ENCODE measurements at places on chromosomes 6 and 20.

- H3K4me1 ChIP-seq, result peaks cover 50% of the 10 kb centered on the region
- DNase-seq, result no peak
- no peak overlapping the region for H3K4me3 ChIP-seq
- no peaks in the 10 kb centered on the region for H3K27me3 ChIP-seq
Observed at GRCh38 chr6:14275493-14275851, 157.9 kb downstream of the CD83 start.

DNA sequence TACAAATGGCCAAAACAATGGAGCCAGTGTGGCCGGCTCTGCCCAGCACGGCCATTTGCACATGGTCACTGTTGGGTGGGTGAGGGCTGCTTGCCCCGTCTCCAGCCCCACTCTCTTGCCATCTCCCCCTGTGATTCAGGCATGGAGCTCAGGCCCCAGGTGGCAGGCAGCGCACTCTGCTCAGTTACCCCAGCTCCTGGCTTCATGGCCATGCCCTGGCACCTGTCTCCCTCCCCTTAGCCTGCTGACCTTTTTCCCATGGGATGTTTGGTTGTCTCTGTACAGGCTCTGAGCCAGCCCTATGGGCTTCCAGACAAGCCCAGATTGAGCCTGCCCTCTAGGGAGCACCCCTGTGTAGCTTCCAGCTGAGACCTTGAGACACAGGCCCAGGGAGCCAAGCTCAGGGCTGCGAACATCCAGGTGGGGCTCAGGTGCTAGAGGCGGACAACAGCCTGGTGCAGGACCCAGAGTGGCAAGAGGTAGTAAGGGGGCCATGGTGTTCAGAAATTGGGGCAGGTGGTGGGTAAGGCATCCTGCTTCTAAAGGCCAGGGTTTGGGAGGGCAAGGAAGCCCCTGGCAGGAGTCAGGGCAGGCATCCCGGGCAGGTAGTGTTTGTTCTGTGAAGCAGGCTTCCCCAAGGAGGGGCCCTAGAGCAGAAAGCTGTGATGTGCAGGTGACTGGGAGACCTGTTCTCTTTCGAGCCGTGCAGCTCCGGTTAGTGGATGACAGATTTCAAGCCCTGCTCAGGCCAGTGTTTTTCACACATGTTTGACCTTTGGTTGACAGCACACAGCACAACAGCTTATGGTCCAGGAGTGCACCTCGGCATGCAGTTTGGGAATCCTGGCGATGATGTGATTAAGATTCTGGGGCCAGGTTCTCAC is 17.7 kb downstream of the SYNJ2 start:
- H3K36me3 ChIP-seq, result peaks cover 4% of the 10 kb centered on the region
- H3K4me1 ChIP-seq, result peaks cover 61% of the 10 kb centered on the region
- peak; percentile 62 for DNase-seq
- H3K4me3 ChIP-seq, result no peak overlapping the region
- H3K27ac ChIP-seq, result no peak overlapping the region

DNA sequence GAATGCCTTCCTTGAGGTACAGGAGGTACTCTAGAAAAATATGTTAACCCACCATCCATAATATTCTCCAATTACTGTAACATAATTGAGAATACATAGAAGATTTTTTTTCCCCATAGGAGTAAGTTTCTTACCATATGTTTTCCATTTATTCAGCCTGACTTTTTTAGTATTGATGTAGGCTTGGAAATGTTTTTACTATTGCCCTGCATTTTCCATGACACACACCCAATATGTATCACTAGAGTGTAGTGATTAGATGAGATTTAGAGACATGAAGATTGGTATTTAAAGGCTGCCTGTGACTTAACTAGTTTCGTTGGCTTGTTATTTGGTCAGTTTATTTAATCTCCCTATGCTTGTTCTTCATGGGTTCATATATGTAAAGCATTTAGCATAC is 39.5 kb downstream of the KCNQ5 start:
- DNase-seq, result no peak
- H3K27me3 ChIP-seq, result no peaks in the 10 kb centered on the region
- H3K4me1 ChIP-seq, result peaks cover 9% of the 10 kb centered on the region
- no peak overlapping the region for H3K4me3 ChIP-seq
- H3K27ac ChIP-seq, result no peak overlapping the region

- H3K4me3 ChIP-seq, result no peak overlapping the region
- no peaks in the 10 kb centered on the region for H3K27me3 ChIP-seq
- no peaks in the 10 kb centered on the region for H3K36me3 ChIP-seq
Observed at GRCh38 chr20:58014628-58015315, 213.7 kb downstream of the ANKRD60 start.

GRCh38 chr20:18739751-18740166 is 73.8 kb upstream of the SCP2D1 start:
- no peak for DNase-seq
- no peaks in the 10 kb centered on the region for H3K36me3 ChIP-seq
- H3K27me3 ChIP-seq, result no peaks in the 10 kb centered on the region
- H3K4me3 ChIP-seq, result no peak overlapping the region
- H3K4me1 ChIP-seq, result peaks cover 24% of the 10 kb centered on the region
- H3K27ac ChIP-seq, result peak overlapping the region; percentile 67

DNA sequence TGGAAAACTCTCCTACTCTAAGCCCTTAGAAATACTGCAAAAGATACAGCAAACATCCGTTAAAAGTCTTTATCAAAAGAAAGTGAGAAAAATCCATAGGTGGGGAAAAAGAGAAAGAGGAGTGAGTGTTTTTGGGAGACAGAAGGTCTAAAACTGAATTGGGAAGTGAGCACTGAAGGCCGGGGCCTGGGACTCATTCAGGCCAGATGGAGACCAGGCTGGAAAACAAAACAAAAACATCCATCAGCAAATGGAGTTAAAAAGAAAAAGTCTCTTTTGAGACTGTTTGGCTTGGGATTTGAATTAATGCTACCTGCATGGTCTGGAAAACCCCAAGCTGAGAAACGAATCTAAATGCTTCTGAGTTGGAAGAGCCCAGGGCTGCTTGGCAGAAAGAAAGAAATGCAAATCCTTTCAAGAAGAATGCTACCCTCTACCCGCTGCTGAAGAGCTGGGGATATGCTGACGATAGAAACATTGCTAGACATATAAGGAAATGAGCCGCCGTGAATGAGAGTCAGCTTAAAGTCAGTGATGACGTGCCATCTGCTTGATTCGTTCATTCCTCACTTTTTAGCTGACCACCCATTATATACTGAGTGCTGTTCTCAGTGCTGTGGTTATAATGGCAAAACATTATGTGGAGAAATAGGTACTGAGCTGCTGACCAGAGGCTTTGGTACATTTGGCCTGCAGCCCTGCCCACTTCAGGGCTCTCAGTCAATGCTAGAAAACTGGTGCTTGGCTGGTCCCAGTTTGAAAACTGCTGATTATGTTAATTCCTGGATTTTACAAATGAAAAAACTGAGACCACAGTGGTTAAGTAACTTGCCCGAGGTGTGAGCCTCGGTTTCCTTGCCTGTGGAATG is 28.0 kb upstream of the TULP4 start:
- no peaks in the 10 kb centered on the region for H3K27me3 ChIP-seq
- H3K4me3 ChIP-seq, result peak overlapping the region; percentile 50
- no peaks in the 10 kb centered on the region for H3K36me3 ChIP-seq
- H3K4me1 ChIP-seq, result peaks cover 54% of the 10 kb centered on the region
- H3K27ac ChIP-seq, result peak overlapping the region; percentile 95

Data from chondrocyte (in vitro differentiated cells).